RPMI8226 (cell line): ENCODE measurements at places on chromosomes 16 and 17.

- DNase-seq, result no peak
Measured at GRCh38 chr17:16293931-16294330, 59.3 kb downstream of the CENPV start.

GRCh38 chr17:59093145-59093701, 13.5 kb downstream of the TRIM37 start:
- no peak for DNase-seq

DNA sequence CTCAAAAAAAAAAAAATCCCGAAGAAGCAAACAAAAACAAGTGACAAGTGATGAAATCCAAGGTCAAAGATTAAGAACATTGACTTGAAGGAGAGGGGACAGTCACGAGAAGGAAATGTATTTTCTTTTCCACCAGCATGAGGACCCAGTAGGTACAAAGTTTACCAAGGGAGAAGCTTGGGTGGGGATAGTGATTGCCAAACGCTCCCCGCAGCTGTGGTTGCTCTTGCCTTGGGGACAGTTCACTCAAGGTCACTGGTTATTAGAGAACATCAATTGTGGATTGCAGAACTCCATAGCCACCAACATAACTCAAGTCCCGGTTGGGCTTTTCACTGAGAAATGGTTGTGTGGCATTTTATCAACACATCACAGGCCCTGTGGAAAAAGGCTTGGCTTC, 27.0 kb downstream of the RSL1D1 start:
- DNase-seq, result peak; percentile 12

DNA sequence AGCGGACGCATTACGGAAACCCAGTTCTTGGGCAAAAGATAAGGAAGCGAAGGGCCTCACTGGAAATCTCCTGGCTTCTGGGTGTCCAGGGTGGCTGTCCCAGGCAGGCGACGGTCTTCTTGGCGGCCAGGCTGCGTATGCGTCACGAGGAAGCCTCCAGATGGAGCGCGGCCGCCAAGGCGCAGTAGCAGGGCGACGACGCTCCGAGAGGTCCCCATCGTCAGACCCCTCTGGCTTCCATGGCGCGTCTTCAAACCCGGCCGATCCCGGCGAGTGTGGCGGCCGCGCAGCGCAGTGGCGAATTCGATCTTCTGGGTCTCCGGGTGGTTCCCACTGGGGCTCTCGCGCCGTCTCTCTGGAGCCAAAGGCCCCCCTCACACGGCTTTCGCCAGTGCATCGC, 13.8 kb upstream of the ANKRD40CL start:
- DNase-seq, result no peak

DNA sequence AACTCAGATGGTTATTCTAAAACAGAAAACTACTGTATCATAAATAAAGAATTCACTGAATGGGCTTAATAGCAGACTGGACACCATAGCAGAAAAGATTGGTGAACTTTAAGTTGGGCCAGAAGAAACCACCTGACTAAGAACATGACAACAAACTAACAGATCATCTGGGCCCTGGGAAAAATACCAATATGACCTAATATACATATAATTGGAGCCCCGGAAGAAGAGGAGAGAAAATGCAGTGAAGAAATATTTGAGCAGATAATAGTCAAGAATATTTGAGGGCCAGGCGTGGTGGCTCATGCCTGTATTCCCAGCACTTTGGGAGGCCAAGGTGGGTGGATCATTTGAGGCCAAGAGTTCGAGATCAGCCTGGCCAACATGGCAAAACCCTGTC, 25.5 kb upstream of the SDK2 start:
- DNase-seq, result no peak

DNA sequence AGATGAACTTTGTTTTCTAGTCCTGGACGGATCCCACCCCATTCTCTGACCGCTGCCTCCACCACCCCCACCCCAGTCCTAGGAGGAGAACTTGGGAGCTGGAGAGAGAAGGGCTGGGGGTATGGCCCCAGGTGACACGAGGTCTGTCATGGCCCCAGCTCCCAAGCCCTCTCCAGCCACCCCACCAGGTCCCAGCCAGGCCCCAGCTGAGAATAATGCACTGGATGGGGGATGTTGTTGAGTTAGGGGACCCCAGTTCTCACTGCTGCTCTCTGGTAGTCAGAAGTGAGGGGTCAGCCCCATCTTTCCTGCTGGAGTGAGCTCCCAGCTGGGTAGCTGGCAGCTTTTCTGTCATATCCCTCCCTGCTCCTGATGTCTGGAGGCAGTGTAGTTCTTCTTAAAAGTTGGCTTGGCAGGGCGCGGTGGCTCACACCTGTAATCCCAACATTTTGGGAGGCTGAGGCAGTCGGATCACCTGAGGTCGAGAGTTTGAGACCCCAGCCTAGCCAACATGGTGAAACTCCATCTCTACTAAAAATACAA, 4.6 kb upstream of the COL1A1 start:
- DNase-seq, result no peak

GRCh38 chr16:11669380-11670146, 1.3 kb downstream of the SNN start:
- no peak for DNase-seq

GRCh38 chr17:59676716-59677115, 30.5 kb downstream of the PTRH2 start:
- no peak for DNase-seq
